Stimulated activated CD4-positive, alpha-beta T cell treated with anti-CD3 and anti-CD28 coated beads, Interleukin-1b, Interleukin-23, amount 100 ng/mL, for 1 hour (primary cell): ENCODE measurements at places on chromosomes 16 and 17.
A peak's percentile ranks its signal among the peaks of the same experiment; 100 is the strongest.

DNA sequence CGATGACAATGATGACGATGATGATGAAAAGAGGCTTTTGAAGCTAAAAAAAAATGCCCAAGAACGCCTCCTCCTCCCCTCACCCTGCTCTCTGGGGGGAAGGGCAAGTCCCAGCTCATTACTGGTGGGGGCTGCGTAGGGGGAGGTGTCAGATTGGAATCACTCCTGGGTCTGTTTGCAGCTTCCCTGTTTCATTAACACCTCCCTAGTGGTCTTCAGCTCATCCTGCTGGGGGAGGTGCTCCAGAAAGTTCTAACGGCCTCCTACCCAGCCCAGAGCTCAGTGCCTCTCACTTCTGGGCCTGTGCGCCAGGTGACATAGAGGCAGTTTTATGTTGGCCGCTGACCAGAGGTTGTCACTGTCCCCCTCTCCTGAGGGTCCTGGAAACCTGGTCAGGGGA, 12.7 kb downstream of the MRM1 start:
- no peak for DNase-seq

DNA sequence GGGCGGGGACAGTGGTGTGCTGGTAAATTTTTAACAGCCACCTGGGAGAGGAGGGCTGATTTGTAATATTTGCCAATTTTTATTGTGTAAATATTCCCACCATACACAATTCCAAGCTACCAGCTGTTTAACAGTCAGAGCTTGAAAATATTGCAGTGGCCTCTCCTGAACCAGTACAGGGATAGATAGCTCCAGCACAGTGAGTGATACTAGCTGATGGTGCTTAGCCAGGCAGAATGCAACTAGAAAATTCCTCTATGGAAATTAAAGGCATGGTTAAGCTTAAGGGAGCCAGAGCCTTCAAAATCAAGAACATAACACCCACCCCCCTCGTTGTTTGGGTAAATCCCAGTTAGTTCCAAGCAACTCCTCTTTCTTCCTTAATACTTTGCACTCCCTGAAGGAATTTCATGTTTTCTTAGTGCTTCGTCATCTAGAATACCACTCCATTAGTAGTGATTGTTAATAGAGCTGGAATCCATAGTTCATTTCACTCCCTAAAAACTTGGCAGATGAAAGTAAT, 96.6 kb downstream of the CYB561 start:
- DNase-seq = no peak

GRCh38 chr16:1374418-1375297, 22.9 kb downstream of the GNPTG start:
- DNase-seq = no peak

DNA sequence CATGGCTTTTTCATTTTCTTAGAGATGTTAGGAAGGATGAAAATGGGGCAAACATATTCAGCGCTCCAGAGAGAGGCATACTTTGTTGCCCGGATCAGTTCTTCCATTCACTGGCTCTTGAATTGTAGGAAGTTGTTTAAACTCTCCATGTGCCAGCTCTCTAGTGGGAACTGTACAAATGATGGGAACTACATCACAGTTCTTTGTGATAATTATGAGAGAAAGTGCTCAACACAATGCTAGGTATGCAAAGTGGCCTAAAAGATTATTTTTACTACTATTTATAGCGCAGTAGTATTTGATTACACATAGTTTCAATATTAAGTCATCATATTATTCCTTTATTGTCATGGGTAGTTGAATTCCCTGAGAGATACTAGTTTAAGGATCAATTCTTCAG, 268.5 kb downstream of the RBFOX1 start:
- no peak for DNase-seq

GRCh38 chr16:19886073-19886941, 1.7 kb upstream of the GPRC5B start:
- DNase-seq = peak; percentile 34

- DNase-seq = no peak
Measured at GRCh38 chr16:85206472-85207356, 94.4 kb upstream of the CIBAR2 start.

DNA sequence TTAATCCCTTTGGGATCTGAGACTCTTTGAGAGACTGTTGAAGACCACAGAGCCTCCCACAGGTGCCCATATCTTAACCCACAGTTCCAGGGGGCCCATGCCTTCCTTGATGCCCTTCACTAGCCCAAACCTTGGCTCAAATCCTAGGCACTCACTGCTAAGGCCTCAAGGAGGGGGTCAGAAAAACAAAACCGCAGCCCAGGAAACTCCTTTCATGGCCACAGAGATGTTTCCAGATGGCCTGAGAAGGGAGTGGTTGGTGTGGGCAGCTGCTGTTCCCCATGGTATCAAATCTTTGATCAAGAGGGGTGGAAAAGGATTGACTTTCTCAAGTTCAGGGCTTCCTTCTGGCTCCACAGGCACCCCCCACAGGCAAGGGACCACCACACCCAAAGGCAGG, 44.7 kb downstream of the CDH1 start:
- DNase-seq = no peak

DNA sequence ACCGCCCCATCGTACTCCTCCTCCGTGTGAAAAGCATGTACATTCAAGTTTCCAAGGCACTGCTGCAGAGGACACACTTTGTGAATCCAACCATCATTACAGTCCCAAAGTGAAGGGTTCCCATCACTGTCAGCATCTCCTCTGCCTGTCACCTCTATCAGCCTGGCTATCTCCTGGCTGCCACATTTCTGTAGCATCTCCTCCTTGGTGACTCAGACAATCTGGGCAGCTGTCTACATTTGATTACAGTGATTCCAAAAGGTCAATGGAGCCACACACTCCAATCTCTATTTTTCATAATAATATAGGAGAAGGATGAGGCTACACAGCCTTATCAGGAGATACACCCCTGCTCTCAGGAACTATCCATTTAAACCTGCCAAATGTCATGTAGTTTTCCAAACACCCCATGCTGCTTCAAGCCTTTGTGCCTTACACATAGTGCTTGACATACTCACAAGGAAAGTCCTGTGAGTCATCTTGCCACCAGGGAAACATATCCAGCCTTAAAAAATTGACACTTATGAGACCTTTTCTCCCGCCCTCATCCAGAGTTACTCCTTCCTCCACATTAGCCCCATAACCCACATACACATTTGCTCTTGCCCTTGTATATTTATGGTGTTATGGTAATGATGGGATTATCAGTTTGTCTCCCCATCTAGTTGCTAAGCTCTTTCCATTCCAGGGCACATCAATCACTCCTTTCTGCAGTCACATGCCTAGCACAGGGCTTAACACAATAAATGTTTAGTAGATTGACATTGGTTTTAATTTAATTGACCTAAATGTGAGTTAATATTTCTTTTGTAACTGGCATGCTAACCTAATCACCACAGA, 250.1 kb upstream of the CDH5 start:
- DNase-seq = no peak

DNA sequence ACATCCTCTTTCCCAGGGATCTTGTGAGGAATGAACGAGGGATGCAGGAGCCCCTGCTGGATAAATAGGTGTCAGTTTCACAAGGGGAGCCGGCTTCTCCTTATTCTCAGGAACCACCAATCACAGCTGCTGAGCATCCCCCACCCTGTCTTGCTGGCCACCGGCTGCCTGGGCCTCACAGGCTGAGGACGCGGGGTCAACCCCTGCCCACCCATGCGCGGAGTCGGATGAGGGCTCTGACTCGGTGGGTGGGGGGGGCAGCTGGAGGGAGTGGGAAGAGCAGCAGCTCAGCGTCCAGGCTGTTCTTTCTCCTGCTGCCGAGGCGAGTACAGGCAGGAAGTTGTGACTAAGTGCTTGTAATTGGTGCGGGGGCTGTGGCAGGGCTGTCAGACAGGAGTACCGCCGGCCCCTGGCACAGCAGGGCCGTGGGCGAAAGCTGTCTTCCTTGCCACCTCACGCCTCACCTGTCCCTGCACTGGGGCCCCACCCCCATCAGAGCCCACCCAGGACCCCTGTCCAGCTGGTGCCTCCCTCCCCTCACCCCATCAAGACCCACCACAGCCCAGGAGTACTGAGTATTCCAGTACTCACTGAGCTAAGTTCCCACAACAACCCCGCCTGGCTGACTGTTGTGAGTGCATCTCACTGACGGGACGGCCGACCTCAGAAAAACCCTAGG, 11.0 kb upstream of the DPEP1 start:
- DNase-seq = peak; percentile 11

DNA sequence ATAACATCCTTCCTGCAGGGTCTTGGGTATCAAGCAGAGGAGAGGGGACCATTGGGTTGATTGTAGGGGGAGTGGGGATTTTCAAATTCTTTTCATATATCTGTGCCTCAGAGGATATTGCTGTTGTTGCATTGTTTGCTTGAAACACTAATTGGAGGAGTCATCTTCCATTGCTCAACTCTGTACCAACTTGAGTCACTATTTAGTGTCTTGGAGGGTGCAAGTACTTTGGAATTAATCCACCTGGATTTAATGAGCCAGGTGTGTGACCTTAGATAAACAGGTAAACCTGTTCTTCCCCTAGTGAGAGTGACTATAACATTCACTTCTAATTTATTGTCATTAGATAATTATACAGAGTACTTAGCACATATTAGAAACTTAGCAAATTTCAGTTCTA, 151.3 kb upstream of the CNTNAP4 start:
- DNase-seq = no peak

GRCh38 chr17:12250973-12251372, 230.3 kb downstream of the MAP2K4 start:
- DNase-seq = no peak

- DNase-seq = no peak
Measured at GRCh38 chr17:67047382-67047781, 3.0 kb downstream of the CACNG1 start.

- no peak for DNase-seq
Measured at GRCh38 chr17:75814900-75815373, 29.3 kb downstream of the UNC13D start.

DNA sequence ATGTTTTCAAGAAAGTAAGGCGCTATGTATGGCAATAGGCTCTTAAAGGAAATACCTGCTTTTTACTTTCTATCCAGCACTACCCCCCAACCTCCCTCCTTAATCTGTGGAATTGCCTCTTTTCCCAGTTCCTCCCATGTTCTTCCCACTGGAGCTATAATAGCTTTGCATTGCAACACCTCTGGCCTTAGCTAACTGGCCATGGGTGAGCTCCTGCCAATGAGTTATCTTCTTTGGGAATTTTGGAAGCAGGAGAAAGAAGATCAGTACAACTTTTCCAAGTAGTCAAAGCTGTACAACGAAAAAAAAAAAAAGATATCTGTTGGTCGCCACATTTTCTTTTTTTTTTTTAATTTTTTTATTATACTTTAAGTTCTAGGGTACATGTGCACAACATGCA, 398.0 kb downstream of the NPIPA8 start:
- no peak for DNase-seq

GRCh38 chr17:74152591-74153455, 50.7 kb upstream of the RPL38 start:
- DNase-seq = no peak

- no peak for DNase-seq
Measured at GRCh38 chr17:10875984-10876555, 38.2 kb upstream of the PIRT start.

- DNase-seq = no peak
Measured at GRCh38 chr16:87661561-87661960, 59.3 kb downstream of the JPH3 start.

- DNase-seq = no peak
Measured at GRCh38 chr16:50272687-50273381, 6.5 kb downstream of the ADCY7 start.

DNA sequence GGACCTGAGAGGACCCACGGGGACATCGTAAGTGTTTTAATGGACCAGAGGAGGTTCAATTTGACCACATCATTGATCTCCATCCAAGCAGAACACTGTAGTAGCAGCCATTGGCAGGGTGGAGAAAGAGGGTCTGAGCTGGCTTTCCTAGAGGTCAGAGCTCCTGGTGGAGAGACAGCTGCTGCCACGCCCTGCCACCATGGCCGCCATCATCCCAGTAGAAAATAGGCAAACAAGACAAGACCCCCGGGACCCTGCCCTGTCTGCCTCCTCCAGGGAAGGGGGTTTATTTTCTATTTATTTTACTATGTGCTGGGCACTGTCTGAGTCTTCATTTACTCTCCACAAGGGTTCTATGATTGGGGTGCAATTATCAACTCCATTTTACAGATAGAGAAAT, 11.4 kb upstream of the ITGA3 start:
- DNase-seq = no peak

DNA sequence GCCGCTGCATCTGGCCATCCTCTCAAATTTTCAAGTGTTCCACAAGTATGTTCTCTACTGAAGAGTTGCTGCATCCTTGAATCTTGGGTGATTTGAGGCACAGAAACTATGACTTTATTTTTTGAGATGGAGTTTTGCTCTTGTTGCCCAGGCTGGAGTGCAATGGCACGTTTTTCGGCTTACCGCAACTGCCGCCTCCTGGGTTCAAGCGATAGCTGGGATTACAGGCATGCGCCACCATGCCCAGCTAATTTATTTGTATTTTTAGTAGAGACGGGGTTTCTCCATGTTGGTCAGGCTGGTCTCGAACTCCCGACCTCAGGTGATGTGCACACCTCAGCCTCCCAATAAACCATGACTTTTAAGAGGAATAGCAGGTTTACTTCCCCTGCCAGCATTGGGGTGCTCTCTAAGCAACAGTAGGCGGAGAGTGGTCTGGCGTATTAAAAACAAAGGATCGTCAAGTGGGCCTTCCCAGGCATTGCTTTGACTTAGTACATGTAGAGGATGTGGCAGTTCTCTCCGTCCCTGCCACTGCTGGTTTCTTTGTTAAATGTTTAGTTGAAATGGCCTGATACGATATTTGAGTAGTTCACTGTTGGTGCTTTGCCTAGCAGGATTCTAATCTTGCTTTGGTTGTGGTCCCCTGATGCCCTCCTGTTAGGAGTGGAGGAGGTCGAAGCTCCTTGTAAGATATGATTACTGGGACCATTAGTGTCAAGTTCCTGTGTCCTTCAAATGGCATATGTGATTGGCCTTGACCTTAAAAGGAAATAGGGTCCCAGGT, 9.5 kb downstream of the PYCARD start:
- DNase-seq = no peak

DNA sequence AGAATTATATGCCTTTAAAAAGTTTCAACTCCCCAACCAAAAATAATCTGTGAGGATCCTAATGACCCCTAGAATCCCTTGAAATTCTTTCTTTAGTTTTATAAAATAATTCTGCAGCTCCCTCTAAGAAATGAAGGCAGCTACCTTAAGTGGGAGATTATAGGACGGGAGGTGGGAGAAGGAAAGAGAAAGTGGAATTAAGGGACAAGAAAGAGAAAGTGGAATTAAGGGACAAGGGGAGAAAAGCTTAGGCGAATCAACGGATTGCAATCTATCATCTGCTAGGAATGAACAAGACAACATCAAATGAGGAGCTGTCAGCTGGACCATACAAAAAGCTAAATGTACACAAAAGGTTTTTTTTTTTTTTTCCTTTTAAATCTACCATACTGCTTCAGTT, 262.0 kb downstream of the ZFHX3 start:
- DNase-seq = no peak

GRCh38 chr17:4004517-4005295, 40.5 kb upstream of the ATP2A3 start:
- no peak for DNase-seq

GRCh38 chr17:82984751-82985427, 94.5 kb upstream of the METRNL start:
- no peak for DNase-seq

GRCh38 chr16:8717892-8718415, 43.5 kb downstream of the ABAT start:
- DNase-seq = no peak
